Activated CD8-positive, alpha-beta memory T cell treated with anti-CD3 and anti-CD28 coated beads, Interleukin-2, amount 50 U/mL, for 4 hours (primary cell): ENCODE measurements at places on chromosomes 3 and 15.

- DNase-seq, result no peak
Measured at GRCh38 chr3:54213907-54214306, 91.6 kb downstream of the CACNA2D3 start.

GRCh38 chr3:167872941-167873340, 137.4 kb downstream of the SERPINI1 start:
- no peak for DNase-seq

DNA sequence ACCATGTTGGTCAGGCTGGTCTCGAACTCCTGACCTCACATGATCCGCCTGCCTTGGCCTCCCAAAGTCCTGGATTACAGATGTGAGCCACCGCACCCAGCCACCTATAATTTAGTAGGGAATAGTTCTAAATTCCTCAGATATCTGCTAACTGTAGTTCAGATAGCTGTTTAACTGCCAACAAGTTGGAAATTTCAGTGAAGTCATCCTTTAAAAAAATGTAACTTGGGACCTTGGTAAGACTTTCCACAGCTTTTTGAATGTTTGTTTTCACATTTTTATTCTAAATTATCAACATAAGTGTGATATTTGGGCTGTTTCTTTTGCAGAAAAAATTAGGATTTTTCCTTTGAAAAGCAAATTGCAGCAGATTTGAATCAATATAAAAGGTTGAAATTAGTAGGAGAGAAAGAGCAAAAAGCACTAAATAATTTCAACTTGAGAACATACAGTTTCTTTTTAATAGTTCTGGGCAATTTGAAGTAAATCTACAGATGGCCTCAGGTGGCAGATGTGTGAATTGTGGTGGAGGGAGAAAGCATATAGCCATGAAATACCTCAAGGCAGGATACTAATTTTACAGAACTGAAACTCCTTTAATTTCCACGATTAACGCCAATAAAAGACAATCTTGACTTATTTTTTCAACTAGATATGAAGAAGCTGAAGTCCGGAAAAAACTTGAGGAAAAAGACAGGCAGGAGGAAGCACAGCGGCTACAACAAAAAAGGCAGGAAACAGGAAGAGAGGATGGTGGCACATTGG, 34.3 kb downstream of the USP8 start:
- DNase-seq, result no peak

DNA sequence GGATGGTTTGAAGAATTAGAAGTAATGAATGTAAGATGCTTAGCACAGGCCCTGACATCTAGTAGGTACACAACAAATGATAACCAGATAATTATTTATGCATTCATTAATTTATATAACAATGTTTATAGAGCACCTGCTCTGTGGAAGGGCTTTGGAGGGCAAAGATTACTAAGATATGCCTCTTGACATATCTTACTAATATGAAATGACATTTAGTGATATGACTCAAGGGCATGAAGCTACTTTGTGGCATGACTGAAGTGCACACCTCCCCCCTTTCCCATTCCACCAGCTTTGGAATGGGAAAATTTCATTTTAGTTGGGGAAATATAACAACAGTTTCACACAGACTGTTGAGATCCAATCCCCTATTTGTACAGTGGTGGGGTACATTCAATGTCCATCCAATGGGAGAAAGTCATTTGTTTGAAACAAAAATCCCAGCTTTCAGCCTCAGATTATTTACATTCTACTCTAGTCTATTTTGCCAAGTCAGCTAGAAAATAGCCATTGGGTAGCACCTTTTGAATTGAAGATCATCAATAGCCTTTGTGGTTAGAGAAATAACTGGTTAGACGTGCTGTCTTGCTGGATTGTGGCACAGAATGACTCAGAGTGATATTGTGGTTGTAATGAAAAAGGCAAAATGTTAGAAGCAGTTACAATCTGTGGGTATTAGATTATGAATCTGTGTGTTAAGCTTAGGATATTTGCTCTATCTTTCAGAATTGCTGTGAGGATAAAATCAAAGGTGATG, 72.9 kb downstream of the MOBP start:
- no peak for DNase-seq

DNA sequence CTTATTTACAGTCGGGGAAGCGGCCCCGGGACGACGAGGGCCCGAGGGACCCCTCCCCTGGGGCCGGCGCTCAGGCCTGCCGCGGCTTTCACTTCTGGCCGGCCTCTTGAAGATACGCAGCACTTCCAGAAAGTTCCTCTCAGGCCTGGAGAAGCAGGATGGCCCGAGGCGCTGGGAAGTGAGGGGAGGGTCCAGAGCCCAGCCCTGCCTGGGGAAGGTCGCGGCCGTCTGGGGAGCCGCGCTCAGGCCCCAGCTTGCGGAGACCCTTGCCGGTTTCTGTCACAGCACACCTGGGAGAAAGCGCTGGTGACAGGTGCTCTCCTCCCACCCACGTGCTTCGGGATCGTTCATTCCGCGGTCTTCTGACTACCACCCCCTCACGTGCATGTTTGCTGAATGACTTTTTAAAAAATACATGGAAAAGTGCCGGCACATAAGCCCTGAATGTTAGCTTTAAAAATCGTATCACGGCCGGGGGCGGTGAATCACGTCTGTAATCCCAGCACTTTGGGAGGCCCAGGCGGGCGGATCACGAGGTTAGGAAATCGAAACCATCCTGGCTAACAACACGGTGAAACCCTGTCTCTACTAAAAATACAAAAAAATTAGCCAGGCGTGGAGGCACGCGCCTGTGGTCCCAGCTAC, 727 bp upstream of the TM2D3 start:
- peak; percentile 36 for DNase-seq

- DNase-seq, result no peak
Measured at GRCh38 chr3:102163039-102163817, 271.6 kb upstream of the ZPLD1 start.

DNA sequence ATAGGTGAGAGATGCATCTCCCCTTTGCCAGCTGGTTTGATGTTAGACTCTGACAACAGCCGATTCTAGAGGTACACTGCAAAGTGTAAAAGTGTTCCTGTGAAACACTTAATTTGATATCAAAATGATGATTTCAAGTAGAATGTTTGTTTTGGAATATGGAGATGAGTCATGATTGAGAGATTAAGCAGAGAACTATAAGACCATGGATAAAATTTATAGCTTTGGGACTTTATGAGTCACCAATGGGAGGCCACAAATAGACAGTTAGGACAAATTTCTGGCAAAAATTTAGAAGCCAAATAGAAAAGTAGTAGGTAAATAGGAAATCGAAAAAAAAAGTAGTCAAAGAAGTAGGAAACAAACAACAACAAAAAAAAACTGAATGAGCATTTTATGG, 672.5 kb downstream of the NSUN3 start:
- no peak for DNase-seq

- no peak for DNase-seq
Measured at GRCh38 chr15:76056931-76057330, 2.9 kb upstream of the TMEM266 start.

- DNase-seq, result no peak
Measured at GRCh38 chr3:185208823-185209222, 45.0 kb downstream of the EHHADH start.

DNA sequence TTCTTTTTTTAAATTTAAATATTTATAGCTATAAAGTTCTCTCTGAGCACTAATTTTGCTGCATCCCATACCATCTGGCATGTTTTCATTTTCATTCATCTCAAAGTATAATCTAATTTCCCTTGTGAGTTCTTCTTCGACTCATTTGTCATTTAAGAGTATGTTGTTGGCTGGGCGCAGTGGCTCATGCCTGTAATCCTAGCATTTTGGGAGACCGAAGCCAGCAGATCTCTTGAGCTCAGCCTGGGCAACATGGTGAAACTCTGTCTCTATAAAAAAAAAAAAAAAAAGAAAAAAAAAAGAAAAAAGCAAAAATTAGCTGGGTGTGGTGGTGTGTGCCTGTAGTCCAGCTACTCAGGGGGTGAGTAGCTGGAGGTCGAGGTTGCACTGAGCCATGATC, 34.8 kb downstream of the MAP1A start:
- no peak for DNase-seq

GRCh38 chr3:68988740-68989139, 24.7 kb downstream of the EOGT start:
- DNase-seq, result no peak

DNA sequence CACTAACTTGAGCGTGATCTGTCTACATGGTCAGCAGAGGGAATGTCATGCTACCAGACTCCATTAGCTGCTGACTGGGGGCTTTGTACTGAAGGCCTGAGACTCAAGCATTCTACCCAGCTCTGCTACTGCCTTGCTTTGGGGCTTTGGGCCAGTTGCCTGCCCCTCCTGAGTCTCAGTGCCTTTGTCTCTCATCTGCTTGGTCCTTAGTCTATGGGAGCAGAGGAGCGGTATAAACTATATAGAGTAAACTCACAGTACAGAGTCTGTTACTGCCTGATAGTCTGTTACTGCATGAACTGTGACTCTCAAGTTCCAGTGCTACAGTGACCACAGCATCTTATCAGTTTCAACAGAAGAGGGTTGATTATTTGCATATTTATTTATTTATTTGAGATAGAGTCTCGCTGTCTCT, 38.5 kb upstream of the C15orf39 start:
- no peak for DNase-seq

GRCh38 chr3:48535578-48535977, 21.0 kb downstream of the PFKFB4 start:
- no peak for DNase-seq

- no peak for DNase-seq
Measured at GRCh38 chr3:191382661-191383060, 52.3 kb upstream of the UTS2B start.

DNA sequence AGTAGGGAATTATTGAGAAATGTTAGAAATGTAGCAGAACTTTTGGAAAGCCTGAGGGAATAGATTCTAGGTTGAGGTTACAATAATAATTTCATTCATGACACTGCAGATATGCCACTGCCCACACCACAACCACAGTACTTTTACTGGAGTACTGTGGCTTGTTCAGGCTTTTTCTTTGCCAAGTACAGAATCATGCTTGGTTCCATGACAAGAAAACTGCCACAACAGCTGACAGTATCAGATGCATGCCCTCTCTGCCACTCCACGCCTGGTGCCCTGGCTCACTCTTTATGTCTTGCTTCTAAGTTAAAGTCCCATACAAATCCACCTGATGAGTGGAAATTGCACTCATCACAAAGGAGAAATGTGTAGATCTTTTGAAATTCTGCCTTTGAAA, 398.6 kb downstream of the ZIC1 start:
- DNase-seq, result no peak

GRCh38 chr15:89487791-89488190, 8.6 kb downstream of the RHCG start:
- DNase-seq, result no peak

DNA sequence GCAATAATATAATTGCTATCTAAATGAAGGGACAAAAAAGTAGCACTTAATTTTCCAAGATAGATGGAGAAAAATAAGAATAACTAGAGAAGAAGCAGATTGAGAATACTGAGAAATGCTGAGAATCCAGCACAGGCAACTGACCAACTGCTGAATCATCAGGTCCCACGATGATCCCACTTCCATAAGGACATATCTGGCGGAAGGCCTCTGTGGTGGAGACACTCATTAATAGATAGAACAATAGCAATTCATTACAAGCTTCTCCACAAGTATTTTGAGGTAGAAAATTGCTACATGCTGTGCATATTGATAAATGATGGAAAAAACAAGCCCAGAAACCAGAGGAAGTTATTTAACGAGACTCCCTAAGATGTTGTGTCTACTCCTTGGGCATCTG, 105.9 kb downstream of the DUT start:
- no peak for DNase-seq

DNA sequence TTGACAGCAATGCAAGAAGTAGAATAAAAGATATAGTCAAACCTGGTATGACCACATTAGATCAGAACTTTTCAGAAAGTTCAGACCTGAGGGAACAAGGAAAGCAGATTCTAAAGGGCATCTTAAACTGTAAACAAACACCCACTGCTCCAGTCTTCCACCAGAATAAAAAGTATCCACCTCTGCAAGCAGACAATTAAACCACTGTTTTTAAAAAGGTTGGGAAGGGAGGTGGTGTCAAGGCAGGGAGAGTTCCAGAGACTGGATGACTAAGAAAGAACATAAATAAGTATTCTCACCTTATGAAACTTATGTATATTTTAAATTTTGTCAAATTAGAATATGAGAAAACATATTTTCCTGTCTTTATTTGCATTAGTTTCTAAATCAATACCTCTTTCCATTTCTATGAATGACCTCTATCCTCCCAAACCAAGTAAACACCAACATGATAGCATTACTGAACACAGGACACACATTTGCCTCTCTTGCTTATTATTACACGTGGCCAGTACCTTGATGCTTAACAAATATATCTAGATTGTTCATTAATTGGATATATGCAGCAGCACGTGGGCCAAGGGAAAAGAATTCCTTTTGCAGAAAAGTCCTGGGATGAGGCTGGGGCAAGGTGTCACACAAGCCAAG, 31.6 kb downstream of the PIK3CB start:
- no peak for DNase-seq

GRCh38 chr3:198076722-198077308, 116.8 kb downstream of the LMLN start:
- DNase-seq, result no peak
